Activated CD8-positive, alpha-beta memory T cell treated with anti-CD3 and anti-CD28 coated beads for 24 hours (primary cell): ENCODE measurements at places on chromosomes 5 and 9.

GRCh38 chr9:119137479-119137878 is 231.8 kb downstream of the BRINP1 start:
- DNase-seq = no peak

DNA sequence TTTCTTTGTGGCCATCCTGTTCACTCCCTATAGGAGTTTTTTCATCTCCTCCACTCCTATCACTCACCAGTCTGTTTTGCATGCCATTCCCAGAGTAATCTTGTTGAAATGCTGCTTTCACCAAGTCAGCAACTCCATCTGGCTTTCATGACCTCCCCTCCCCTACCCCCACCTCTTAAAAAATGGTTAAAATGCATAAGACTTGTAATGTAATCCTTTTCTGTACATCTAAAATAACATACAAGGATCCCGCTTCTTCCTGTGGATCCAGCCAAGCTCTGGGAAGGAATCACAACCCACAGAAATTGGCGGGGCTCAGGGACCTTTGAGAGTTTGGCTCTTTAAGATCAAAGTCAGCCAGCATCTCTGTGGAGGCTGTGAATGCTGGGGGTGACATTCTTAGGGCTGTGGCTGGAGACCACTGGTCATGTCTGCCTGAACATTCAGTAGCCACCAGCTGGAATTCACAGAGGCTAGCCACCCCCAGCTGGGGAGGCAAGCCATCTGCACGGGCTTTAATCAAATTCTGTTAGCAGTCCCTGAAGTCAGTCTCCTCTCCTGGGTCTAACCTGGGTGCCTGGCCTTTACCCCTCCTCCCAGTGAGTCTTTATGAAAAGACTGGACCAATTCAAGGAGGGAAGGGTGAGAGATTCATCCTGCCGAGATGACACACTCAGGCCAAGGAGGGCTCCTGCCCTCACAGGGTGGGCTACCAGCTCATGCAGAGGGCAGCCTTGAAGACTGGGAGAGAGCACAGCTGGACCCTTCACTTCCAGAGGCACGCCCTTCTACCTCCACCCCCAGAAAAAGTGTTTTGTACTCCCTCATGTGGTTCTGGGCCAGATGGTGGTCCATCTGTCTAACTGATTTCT is 132.9 kb downstream of the LIFR start:
- no peak for DNase-seq

GRCh38 chr9:2879803-2880202 is 35.9 kb upstream of the PUM3 start:
- no peak for DNase-seq

DNA sequence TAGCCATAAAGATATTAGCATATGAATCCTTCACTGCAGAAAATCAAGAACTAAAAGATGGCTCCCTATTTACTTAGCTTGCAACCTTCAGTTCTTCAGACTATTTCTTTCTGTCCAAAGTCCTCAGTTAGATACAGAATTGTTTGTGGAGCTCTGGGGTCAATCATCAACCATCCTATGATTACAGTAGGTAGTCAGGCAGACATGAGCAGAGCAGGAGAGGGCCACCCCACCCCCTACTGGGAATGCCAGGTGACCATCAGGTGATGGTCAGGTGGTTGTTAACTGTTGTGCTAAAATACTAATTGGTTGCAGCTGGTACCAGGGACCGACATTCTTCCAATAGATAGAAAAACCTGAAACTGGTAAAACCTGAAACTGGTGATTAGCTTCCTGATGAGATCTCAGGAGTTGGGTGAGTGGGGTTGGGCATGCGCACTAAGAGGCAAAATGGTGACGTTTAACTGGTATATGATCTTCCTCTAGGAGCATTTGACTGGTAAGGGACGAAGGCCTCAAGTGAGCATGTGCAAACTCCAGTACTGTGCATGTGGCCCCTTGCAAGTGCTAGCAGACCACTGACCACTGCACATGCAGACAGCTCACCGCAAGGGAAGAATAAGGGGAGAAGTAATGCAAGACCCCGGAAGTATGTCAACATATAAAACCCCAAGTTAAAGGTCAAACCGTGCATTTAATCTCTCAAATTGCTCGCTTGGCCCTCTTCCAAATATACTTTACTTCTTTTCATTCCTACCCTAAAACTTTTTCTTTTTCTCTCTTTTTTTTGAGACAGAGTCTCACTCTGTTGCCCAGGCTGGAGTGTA is 13.6 kb downstream of the C9orf57 start:
- no peak for DNase-seq

DNA sequence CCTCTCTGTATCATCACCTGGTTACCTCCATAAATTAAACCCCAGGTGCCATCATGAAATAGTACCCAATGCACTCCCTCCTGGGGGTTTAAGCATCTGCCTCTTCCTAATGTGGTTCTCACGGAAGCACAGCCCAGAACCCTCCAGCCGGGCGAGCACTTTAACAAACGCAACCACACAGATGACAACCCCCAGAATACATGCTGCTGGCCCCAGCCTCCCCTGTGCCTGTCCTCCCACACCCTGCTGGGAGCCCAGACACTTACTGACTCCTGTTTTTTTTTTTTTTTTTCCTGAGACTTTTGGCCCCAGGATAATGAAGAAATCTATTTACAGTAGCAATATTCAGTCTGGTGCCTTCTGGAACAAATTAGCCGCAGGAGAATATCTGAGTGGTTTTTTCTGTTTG is 50.0 kb upstream of the COL5A1 start:
- DNase-seq = no peak

- DNase-seq = no peak
These were observed 44.7 kb downstream of the GKAP1 start for GRCh38 chr9:83772860-83773259.

DNA sequence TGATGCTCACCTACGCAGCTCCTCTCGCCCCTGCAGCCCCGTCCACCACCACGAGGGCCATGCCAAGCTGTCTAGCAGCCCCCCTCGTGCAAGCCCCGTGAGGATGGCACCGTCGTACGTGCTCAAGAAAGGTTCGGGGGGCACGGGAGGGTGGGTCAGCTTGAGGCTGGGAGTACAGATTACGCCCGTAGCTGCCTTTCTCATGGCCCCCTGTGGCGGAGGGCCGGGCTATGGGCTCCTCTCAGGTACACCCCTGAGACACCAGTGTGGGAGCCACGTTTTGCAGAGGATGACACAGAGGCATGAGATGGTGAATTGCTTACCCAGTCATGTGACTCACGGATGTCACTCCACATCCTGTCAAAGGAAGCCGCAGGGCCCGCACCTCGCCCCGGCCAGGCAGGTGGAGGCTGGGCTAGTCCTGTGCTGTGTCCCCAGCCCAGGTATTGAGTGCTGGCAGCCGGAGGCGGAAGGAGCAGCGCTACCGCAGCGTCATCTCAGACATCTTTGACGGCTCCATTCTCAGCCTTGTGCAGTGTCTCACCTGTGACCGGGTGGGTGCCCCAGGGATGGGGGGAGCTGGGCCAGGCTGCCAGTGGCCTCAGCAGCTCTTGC is 33.7 kb downstream of the USP20 start:
- DNase-seq = peak; percentile 92

- no peak for DNase-seq
These were observed 89.0 kb upstream of the NR4A3 start for GRCh38 chr9:99732715-99733114.

DNA sequence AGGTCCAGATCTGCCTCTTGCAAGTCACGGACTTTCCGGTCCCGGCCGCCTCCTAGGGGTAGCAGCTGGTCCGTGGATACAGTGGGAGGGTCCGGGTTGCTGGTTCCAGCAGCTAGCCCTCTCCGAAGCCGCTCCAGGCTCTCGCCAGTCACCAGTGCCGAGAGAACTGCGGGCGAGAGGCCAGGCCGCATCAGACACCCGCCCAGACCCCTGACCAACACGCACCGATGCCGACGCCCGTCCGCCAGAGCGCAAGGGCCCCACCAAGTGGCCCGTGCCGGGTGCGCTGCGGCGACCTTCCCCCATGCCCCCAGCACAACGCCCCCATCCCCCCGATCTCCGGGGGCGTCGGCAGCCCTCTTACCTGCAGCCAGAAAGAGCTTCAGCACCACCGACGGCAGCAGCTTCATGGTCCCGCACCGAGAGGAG is 470 bp downstream of the HBEGF start:
- DNase-seq = no peak

- peak; percentile 63 for DNase-seq
These were observed 880 bp downstream of the CARD19 start for GRCh38 chr9:93096811-93097382.

- no peak for DNase-seq
These were observed 7.1 kb upstream of the PLAC8L1 start for GRCh38 chr5:146112476-146112875.

DNA sequence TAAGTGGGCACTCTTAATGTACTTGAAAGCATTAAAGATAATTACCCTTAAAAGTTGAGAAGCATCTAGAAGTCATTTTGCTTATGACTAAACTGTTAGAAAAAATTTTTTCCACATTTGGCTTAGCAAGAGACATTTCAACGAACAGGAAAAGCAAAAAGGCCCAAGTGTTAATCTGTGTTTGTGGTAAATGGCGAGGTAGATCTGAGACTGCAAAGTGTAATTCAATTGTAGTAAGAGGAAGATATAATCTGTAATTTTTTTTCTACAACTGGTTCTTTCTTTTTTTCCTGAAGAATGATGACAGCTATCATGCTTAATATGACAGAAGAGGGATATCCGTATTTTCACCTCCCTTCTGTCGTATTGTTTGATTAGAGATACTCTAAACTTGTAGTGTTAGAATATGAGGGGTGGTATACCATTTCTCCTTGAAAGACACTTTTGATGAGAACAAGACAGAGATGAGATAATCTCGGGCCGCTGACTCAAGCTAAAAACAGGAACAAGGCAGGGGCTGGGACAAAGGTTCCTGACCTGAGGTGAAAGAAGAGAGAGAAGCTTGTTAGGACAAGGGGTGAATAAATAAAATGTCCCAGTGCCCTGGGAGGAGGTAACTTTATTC is 459.3 kb upstream of the ZNF608 start:
- no peak for DNase-seq

DNA sequence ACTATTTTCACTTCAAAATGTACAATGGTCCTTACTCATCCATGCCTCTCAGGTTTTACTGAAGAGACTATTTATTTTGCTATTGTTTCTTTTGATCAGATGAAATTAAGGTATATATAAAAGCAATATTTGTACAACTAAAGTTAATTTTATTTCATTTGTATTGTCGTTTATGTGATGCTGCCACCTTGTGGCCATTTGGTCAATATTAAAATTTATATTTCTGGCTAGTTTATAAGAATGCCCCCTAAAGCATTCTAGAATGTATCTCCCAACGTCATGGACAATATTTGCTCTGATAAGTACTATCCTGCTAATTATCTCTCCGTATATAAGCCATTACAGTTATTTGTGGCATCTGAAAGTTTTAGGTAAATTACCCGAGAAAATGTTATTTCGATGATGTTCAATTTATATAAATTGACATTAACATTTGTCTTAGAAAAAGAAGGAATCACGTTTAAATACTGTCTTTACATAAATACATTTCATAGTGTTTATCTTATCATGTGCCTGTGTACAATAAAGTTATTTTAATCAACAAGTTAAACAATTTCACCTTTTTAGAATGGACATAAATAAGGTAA is 680.0 kb downstream of the TAF11L14 start:
- no peak for DNase-seq

GRCh38 chr9:73176450-73176875 is 24.8 kb downstream of the ANXA1 start:
- DNase-seq = no peak

GRCh38 chr5:2191972-2192371 is 309.2 kb upstream of the IRX4 start:
- no peak for DNase-seq

- no peak for DNase-seq
These were observed 131.2 kb downstream of the SLIT3 start for GRCh38 chr5:169169783-169170182.

- no peak for DNase-seq
These were observed 27.8 kb upstream of the GLIS3 start for GRCh38 chr9:4327504-4328191.

- no peak for DNase-seq
These were observed 62.2 kb downstream of the NTRK2 start for GRCh38 chr9:84731696-84732095.

DNA sequence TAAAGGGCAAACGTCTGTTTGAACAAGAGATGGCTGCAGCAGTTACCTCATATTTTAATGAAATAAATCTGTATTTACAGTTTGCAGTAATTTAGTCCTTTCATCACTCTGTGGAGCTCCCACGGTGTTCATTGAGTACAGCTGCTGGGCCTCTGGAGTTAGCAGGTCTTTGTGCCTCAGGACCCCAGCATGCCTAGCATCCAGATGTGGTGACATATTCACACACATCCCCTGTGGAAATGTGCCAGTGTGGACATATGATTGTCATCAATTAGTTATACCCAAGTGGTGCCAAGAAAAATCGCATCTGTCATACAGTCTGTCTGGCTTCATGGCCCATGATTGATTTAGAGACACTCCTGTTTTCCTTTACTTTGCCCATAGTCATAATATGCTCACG is 77.3 kb downstream of the NNT start:
- DNase-seq = no peak

GRCh38 chr9:7366121-7366520 is 433.5 kb downstream of the DMAC1 start:
- DNase-seq = no peak

- no peak for DNase-seq
These were observed 6.2 kb upstream of the SLC1A3 start for GRCh38 chr5:36599986-36600779.

DNA sequence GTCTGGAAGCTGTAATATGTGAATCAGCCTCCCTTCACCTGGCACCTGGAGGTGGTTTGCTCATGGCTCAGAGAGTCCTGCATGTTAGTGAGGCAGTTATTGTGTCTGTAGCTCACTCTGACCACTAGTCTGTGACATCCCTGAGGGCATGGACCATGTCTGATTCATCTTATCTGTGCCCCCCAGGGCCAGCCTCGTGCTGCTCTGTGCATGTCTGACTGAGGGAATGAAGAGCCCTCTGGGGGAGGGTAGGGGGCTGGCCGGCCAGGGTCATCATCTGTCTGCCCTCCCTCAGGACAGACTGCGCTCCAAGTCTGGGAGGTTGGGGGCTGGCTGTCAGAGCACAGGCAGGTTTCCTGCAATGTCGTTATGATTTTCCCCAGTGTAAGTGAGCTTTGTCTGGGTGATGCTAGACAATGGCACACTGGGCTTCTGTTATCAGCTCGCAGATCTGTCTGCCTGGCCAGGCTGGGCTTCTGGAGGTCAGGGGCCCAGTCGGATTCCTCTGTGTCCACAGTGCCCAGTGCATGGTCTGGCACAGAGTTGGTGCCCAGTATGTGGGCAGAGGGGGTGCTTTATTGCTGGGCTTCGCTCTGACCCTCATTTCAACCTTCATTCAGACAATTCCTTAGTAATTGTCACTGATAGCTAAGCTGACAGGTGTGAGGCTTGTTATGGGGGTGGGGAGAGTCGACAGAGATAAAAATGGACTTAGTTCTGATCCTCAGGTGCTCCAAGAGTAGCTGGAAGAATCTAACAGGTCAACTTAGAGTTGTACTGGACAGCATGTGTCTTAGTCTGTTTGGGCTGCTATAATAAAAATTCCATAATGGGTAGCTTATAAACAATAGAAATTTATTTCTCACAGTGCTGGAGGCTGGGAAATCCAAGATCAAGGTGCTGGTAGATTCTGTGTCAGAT is 85.7 kb upstream of the SHB start:
- DNase-seq = no peak

DNA sequence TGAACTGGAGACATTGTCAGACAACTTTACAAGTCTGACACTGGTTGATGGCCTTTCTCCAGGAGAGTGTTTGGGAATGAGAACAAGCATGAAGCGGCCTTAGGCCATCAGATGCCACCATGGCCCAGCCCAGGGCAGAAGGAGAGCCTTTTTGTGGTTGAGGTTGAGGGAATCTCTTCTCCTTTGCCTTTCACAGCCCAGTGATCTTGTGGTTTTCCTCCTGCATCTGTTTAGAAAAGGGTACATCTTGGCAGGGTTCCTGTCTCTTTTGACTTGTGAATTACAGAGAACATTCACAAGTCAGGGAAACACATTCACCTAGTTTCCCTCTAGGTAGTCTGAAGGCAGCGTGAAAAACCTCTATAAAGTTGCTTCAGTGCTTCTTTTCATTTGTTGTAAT is 27.5 kb downstream of the DMRT2 start:
- no peak for DNase-seq
